Ascending aorta (tissue), 2 donors: ENCODE measurements at places on chromosomes 4 and X.
A peak's percentile ranks its signal among the peaks of the same experiment; 100 is the strongest.

DNA sequence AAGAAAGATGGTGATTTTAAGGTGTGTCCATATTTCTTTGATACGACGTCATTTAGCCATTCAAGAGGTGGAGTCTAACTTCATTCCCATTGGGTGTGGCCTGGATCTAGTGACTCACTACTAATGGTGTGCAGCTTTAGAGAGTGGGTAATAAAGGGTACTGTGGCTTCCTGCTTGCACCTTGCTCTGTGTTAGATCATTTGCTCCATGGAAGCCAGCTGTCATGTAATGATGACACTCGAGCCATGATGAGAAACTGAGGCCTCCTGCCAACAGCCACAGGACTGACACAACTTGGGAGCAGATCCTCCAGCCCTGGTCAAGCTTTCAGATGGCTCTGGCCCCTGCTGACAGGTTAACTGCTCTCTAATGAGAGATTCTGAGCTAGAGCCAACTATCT, 82.0 kb downstream of the UNC5C start:
- DNase-seq = no peak

GRCh38 chr4:25110527-25111329, 49.5 kb downstream of the SEPSECS start:
- DNase-seq = no peak

DNA sequence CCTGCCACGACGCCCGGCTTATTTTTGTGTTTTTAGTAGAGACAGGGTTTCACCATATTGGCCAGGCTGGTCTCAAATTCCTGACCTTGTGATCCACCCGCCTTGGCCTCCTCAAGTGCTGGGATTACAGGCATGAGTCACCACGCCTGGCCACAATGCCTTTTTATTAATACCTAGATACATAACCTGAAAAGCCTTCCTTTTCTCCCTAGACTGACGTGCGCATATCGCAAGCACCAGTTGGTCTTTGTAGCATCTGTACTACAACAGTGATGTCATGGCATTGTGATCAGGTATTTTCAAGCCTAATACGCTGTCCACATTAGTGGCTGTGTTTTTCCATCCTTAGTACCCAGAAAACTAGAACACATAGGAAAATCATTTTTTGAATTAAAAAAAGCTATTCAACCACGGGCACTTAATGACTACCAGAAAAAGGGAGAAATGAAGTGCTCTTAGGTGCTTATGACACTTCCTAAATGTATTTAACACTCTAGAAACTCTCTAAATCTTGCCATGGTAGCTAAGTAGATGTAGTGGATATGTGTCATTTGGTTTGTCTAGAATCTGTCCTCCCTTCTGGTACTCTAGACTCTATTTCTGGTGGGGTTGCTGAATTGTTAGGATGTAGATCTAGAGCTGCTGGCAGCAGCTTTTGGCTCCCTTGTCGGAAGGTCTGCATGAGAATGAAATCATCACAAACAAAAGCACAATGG, 707.8 kb downstream of the STIM2 start:
- DNase-seq = no peak

DNA sequence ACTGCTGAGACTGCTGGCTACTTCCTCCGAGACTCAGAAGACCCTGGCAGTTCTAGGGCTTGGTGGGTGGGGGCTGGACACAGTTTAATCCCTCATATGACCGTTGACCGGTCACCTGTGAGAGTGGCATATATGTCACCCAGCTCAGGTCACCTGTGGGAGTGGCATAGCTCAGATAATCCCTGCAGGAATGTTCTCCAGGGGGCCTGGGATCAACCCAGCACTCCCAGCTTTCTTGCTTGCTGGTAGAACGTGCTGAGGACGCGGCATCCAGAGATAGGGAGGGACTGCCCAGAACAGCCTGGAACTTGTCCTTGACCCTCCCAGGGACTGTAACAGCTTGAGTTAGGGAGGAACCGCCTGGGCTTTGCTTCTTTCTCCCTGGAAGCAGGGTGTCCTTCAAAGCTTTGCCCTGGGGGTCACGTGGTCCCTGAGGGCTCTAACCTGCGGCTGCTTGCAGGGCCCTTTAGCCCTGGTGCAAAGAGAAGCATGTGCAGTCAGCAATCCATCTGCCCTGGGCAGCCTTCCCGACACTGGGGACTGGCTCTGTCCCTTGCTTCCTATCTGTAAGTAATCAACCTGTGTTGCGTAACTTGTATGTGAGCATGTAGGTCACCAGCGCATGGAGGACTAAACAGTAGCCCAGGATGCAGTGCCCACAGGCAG, 55.3 kb downstream of the ZFYVE28 start:
- DNase-seq = peak; percentile 60

DNA sequence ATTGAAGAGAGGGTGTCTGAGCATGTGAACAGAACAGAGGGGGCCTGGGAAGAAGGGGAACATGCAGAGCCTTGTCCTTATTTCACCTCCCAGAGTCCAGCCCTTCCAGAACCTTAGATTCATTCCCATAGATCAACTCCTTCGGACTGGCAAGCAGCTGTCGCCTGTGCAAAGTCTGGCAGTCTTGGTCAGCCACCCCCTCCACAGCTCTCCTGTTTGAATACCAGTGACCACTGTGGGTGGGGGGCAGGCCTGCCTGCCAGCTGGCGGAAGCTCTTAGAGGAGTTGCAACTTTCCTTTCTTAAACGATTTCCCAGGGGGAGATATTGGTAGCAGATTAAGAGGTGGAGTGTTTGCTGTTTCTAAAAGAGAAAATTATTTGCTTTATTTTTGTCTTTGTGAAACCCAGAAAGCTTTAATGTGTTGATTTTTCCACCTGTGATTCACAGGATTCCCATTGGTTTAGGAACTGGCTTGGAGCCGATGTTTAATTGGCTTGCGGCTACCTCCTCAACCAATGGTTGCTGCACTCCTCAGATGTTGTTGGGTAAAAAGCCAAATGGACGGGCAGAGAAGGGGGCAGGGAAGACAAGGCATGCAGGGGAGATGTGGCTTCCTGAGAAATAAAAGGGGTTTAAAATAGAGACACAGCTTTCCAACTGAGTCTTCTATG, 62.2 kb upstream of the PRPS1 start:
- DNase-seq = no peak

GRCh38 chrX:2457289-2458133, 43.3 kb downstream of the DHRSX start:
- no peak for DNase-seq

DNA sequence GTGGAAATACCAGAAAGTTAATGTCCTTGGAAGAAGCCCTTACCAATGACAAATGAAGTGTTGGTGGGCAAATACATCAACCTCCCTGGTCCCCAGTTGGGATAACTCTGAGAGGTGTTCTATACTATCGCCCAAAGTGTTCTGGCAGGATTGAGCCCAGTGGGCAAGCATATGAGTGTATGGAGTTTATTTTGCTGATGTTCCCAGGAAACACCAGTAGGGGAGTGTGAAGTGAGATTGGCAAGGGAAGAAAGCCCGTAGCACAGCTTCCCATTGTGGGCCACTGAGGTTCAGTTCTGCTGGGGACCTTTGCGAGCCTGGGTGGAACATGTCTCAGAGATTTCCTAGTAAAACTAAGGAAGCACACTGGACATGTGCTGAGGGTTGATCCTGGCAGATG, 65.1 kb downstream of the ARHGAP6 start:
- DNase-seq = no peak

GRCh38 chr4:163385466-163385865, 41.8 kb downstream of the NPY5R start:
- DNase-seq = no peak

DNA sequence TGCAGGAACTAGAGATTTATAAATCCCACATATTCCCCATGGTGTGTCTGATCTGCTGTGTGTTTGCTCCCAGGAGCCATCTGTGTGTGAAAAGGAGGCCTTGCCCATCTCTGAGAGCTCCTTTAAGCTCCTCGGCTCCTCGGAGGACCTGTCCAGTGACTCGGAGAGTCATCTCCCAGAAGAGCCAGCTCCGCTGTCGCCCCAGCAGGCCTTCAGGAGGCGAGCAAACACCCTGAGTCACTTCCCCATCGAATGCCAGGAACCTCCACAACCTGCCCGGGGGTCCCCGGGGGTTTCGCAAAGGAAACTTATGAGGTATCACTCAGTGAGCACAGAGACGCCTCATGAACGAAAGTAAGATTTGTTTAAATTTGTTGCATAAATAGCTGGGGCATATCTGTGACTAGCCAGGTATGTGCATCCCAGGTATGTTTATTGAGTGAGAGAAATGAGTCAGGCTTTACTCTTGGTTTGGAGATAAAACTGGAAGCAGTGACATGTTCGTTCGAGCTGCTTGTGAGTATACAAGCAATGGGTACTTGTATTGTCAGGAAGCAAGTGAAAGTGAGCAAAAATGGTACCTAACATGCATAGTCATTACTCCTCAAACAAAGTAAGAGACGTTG, 89.5 kb downstream of the PTTG2 start:
- no peak for DNase-seq

GRCh38 chr4:2482192-2482591, 13.3 kb downstream of the RNF4 start:
- DNase-seq = no peak

- no peak for DNase-seq
These were observed 92.1 kb downstream of the SCFD2 start for GRCh38 chr4:53273726-53274125.

DNA sequence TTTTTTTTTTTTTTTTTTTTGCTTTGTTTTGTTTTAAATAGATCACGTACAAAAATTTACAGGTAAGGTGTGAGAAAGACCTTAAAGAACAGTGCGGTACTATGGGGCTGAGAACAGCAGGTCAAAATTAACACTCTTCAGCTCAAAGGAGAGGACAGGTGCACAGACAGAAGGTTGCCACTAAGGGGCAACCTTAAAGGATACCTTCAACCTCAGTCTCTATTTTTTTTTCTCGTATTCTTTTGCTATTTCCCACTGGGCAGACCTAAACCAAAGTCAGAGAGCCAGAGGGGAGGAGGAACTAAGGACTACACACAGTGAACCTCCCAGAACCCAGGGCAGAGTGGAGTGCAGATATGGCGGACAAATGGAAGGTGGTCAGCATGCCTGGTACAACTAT, 1984.3 kb upstream of the IGFBP7 start:
- no peak for DNase-seq

DNA sequence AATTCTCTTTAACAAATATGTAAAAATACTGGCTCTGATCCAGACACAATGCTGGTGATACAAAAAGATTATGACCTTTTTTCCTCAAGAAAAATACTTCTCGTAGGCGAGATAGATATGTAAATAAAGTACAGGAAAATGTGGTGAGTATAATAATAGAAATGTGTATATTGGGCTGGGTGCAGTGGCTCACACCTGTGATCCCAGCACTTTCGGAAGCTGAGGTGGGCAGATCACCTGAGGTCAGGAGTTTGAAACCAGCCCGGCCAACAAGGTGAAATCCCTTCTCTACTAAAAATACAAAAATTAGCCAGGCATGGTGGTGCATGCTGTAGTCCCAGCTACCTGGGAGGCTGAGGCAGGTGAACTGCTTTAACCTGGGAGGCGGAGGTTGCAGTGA, 55.0 kb downstream of the MRPL1 start:
- DNase-seq = no peak

DNA sequence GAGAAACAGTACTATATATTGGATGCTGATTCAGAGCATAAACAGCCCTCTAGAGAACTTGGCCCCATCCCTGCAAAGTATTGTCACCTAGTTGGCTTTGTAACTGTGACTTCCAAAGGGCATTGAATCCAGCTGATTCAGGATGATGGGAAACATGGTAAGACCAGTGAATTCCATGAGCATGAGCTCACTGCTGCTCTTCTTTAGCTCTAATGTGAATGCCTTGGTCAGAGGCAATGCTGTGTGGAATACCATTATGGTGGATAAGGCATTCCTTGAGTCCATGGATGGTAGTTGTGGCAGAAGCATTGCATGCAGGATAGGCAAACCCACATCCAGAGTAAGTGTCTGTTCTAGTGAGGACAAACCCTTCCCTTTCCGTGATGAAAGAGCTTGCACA, 365.6 kb upstream of the EDA2R start:
- no peak for DNase-seq

GRCh38 chrX:111831343-111831742, 44.6 kb upstream of the TRPC5OS start:
- no peak for DNase-seq

DNA sequence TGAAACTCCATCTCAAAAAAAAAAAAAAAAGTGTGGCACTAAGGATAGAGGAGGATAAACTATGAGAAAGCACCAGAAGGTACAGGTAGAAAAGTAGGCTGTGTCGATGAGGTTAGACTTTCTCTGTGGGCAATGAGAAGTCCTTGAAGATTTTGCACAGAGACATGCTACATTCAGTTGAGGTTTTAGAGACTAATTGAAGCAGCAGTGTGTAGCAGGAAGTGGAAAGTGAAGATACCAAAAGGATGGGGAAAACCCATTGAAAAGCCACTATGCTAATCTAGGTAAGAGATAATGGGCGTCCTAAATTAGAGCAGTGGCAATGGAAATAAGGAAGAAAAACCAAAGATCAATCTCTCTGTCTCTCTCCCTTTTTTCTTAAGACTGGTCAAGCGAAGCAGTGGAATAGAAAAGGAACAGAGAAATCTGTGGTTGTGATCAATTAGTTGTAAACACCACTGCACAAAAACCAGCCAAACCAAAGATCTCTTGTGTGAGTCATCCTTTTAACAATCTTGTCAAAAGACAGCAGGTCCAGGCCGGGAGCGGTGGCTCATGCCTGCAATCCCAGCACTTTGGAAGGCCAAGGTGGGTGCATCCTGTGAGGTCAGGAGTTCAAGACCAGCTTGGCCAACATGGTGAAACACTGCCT, 3.5 kb downstream of the SPINK2 start:
- no peak for DNase-seq

DNA sequence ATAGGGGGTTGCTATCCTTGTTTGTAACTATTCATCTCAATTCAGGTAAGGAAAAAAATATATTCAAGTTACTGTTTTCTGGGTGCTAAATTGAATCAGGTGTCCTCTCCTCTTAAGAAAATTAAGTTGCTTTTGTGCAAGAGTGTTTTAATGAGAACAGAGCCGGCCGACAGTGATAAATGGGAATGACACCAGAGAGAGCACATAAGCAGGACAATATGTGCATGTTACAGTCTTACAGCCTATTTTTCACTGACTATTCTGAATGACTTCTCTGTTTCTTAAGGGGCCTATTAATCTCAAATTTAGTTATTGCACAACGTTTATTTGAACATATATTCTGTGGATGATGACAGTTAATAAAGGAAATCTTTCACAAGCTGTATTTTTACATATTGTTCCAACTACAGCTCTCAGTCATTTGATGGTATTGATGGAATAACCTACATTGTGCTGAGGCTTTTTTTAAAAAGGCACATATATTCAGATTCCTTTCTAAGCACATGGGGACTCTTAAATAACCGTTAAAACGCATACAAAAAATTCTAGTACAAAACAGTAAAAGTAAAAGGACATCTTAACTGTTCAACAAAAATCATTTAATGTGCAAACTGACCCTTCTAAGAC, 68.4 kb downstream of the SLC10A7 start:
- DNase-seq = no peak
